ENCODE measurements at places on chromosomes 13 and 19. TPM values are rescaled to one million over a fixed set of nuclear protein-coding genes. Genes with fewer than 3 reads are reported as not detected.

DNA sequence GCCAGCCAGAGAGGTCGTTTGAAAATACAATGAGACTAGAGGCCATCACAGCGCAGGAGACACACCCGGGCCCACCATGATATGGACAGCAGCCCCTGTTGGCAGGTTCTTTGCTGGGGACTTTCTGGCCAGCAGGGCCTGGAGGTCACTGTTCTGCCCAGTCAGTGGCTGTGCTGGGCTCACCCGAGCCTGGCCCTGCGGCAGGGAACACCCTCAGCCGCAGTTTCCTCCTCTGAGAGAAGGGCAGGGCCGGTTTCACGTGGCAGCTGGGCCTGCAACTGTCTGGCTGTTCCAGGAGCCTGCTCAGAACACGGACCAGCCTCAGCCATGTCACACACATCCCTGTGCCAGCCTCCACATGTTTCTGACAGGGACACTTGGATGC, 39.4 kb downstream of the ADPRHL1 start:
- no peaks in the 10 kb centered on the region for H3K27me3 ChIP-seq
- H3K36me3 ChIP-seq = no peaks in the 10 kb centered on the region
- no peak overlapping the region for H3K4me3 ChIP-seq
- H3K4me1 ChIP-seq = no peaks in the 10 kb centered on the region

- no peak overlapping the region for H3K27ac ChIP-seq
- no peaks in the 10 kb centered on the region for H3K36me3 ChIP-seq
- no peaks in the 10 kb centered on the region for H3K27me3 ChIP-seq
- no peak overlapping the region for H3K4me3 ChIP-seq
These were observed 2898.1 kb downstream of the PCDH9 start for GRCh38 chr13:64332048-64332447.

DNA sequence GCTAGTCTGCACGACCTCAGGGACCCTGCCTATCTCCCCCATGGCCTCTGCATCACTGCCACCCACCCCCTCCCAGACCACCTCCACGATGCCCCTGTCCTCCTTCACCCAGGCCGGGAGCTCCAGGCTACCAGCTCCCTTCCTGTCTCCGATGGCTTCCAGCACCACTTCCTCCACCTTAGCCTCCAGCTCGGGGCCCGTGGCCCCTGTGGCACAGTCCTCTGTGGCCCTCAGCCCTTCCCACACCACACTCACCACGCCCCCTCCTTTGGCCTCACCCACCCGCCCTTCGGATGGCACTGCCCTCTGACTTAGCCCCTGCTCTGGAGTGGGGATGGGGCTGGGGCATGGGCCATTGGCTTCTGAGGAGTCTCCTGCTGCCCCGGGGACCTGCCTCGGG, 7.2 kb downstream of the PALM3 start:
- peaks cover 9% of the 10 kb centered on the region for H3K27me3 ChIP-seq
- no peak overlapping the region for H3K4me3 ChIP-seq
- no peak for DNase-seq
- no peak overlapping the region for H3K27ac ChIP-seq
- H3K4me1 ChIP-seq = no peaks in the 10 kb centered on the region

GRCh38 chr13:20193907-20194631, 1.3 kb upstream of the GJB2 start:
- H3K4me3 ChIP-seq = no peak overlapping the region
- no peak for DNase-seq
- H3K4me1 ChIP-seq = peaks cover 15% of the 10 kb centered on the region
- no peak overlapping the region for H3K27ac ChIP-seq

DNA sequence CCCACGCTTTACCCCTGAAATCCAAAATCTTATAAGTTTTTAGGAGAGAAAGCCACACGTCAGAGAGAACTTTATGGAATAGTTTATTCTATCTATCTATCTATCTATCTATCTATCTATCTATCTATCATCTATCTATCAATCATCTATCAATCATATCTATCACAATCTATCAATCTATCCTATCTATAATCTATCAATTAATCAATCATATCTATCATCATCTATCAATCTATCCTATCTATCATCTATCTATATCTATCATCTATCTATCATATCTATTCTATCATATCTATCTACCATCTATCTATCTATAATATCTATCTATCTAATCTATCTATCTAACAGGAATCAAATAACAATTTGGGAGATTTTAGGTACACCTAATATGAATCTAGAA, 115.1 kb downstream of the FGF9 start:
- no peak for DNase-seq
- no peaks in the 10 kb centered on the region for H3K36me3 ChIP-seq
- H3K4me3 ChIP-seq = no peak overlapping the region
- H3K27ac ChIP-seq = no peak overlapping the region
- H3K27me3 ChIP-seq = no peaks in the 10 kb centered on the region

DNA sequence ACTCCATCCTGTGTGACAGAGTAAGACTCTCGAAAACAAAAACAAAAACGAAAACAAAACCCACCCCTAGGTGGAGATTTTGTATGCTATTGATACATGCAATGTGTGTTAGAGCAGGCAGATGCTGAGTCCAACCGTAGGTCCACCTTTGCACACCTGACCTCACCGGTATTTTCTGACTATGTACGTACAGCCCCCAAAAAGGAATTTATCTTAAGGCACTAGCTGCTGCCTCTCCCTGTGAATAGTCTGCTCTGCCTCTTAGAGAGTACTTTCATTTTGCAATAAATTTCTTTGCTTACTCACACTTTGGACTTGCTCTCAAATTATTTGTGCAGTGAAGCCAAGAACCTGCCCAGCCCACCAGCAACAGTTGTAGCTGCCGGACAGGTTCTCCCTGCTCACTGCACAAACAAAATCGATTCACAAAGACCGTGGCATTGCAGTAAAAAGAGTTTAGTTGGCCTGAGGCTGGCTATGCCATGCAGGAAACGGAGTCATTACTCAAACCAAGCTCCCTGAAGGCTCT, 8.2 kb upstream of the ZNF77 start:
- H3K27ac ChIP-seq = peak overlapping the region; percentile 44
- peaks cover 11% of the 10 kb centered on the region for H3K4me1 ChIP-seq
- H3K4me3 ChIP-seq = peak overlapping the region; percentile 30
- DNase-seq = no peak

The HSD17B14 gene
- total RNA-seq = 39.6 TPM

The CIRBP gene
- 1,164 TPM for total RNA-seq

The DMKN gene
- total RNA-seq = 9.3 TPM

The EHD2 gene
- total RNA-seq = 126 TPM

The ZNF154 gene
- 11.6 TPM for total RNA-seq
